ENCODE measurements at places on chromosomes 7 and 10.

GRCh38 chr7:157009778-157010587 lies 480 bp downstream of the MNX1 start:
- DNase-seq: no peak

GRCh38 chr10:50395851-50396250 lies 144.5 kb upstream of the ASAH2 start:
- no peak for DNase-seq

DNA sequence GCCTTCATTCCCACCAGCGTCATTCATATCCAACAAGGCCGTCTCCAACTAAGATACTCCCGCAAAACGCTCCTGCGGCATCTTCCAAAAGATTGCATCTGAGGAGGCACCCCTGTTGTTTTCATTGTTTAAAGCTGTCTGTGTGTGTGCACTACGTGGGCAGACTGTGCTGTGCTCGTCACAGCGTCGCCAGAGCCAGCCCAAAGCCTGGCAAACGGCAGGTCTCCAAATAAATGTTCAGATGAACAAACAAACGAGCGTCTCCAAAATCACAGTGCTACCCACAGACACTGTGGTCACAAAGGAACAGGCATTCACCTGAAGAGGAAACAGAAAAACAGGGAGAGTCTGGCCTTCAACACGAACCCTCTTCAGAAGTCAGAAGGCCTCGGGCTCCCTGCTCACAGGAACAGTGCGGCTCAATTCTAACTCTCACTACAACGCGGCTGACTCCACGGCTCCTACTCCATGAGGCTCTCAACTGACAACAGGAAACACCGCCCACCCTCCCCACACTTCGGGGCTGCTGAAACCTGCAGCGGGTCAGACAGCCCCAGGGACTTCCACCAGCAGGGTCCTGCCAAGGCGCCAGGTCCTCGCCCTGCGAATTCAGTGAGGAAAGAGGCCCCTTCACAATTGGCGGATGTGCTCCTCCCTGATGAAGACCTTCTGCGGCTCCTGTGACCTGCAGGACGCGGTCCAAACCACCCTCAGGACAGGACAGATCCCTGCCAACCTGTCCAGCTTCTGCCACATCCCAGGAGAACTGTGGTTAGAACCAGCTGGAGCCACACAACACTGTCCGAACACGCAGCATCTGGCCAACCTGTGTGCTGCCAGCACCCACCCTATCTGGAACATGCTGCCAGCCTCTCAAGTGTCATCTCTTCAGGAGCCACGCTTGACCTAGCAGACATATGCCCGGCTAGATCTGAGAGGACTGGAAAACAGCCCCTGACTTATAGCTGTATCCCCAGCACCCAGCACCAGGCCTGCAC lies 36.1 kb downstream of the MAD1L1 start:
- no peak for DNase-seq

DNA sequence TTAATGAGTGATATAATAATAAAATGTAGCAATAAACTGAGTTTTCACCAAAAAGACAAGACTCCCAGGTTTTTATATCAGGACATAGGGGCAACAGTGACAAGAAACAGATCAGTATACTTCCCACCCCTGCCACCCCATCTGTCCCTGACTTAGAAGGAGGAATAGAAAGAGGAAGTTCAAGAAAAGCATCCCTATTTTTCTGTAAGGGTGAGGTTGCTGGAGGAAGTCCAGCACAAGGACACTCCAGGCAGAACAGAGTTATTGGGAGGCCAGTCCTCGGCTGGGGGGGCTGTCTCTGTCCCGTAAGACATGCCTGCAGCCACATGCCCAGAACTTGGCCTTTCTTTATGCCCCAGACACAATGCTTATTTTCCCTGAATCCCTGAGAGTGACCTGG lies 16.5 kb upstream of the TLX1 start:
- no peak for DNase-seq

All from CD4-positive, alpha-beta T cell treated with Interleukin-6 at 100 ng/mL for 8 hours (primary cell).